ENCODE measurements at places on chromosomes 3 and 15.
A peak's percentile ranks its signal among the peaks of the same experiment; 100 is the strongest.

- no peak for DNase-seq
These were observed 8.2 kb upstream of the NMD3 start for GRCh38 chr3:161212906-161213305.

DNA sequence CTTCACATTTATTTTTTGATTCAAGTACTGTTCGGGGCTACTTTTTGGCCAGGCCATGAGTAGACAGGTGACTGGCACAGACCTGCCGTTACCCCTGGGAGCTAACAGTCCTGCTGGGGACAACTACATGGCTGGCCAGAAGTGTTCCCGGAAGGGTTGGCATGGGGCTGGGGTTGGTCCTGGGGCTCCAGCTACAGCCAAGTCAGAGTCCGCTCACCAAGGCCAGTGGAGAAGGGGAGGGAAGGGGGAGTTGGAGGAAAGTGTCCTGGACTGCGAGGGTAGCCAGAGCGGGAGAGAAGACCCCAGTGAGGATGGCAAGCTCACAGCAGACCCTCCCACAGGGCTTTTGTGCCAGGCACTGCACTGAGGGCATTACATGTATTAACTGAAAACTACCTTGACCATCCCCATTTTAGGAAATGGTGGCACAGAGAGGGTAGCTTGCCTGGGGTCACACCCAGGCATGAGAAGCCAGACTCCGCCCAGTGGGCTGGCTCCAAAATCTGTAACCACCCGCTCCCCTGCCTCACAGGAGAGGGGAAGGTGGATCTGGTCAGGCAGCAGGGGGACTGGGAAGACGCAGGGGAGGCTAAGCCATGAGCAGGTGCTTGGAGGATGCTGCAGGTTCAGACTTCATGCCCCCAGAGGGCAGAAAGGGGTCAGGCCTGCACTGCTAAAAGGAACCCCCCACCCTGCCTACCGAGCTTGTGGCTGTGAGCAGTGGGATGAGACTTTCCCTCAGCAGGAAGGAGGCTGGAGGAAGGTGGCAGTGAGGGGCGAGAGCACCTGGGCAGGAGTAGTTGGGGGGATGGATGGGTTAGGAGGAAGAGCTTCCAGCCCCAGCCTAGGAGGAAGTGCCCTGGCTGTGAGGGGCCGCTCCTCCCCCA, 38.3 kb upstream of the ESYT3 start:
- DNase-seq, result peak; percentile 60

GRCh38 chr3:35483131-35483530, 156.2 kb upstream of the ARPP21 start:
- no peak for DNase-seq

DNA sequence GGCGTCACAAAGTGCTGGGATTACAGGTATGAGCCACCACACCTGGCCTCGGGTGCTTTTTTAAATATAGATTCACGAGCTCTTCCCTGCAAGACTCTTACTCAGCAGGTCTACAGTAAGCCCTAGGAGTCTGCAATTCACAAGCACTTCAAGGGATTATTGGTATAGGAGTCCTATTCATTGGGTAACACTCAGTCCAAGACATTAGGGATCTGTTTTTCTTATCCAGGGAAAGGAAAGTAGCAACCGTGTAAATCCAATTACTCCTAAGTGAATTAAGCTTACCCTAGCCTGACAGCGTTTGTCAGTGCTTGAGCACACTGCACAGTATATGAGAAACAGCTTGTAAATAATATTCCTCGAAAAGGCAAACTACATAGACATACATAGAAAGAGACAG, 109.9 kb downstream of the SENP2 start:
- DNase-seq, result no peak
